ENCODE measurements at places on chromosomes 12 and 14. TPM values are rescaled to one million over a fixed set of nuclear protein-coding genes. Genes with fewer than 3 reads are reported as not detected.

The TNFAIP2 gene
- 56.7 TPM for polyA plus RNA-seq

The MSRB3 gene
- 39.5 TPM for polyA plus RNA-seq

The B3GNT4 gene
- 0.53 TPM for polyA plus RNA-seq

The KCNH3 gene
- 1.6 TPM for polyA plus RNA-seq

The KERA gene
- 166 TPM for polyA plus RNA-seq

The KLHL33 gene
- 1.1 TPM for polyA plus RNA-seq

The KRT78 gene
- not detected for polyA plus RNA-seq

The SSPN gene
- polyA plus RNA-seq = 148 TPM

The CCND2 gene
- polyA plus RNA-seq = 129 TPM

The PPP1R36 gene
- 0.33 TPM for polyA plus RNA-seq

The ADAMTS20 gene
- 0.22 TPM for polyA plus RNA-seq
